Kidney epithelial cell (primary cell): ENCODE measurements at places on chromosomes 16 and 17.

GRCh38 chr16:9203956-9204355 lies 112.5 kb downstream of the HAPSTR1 start:
- no peak for DNase-seq

DNA sequence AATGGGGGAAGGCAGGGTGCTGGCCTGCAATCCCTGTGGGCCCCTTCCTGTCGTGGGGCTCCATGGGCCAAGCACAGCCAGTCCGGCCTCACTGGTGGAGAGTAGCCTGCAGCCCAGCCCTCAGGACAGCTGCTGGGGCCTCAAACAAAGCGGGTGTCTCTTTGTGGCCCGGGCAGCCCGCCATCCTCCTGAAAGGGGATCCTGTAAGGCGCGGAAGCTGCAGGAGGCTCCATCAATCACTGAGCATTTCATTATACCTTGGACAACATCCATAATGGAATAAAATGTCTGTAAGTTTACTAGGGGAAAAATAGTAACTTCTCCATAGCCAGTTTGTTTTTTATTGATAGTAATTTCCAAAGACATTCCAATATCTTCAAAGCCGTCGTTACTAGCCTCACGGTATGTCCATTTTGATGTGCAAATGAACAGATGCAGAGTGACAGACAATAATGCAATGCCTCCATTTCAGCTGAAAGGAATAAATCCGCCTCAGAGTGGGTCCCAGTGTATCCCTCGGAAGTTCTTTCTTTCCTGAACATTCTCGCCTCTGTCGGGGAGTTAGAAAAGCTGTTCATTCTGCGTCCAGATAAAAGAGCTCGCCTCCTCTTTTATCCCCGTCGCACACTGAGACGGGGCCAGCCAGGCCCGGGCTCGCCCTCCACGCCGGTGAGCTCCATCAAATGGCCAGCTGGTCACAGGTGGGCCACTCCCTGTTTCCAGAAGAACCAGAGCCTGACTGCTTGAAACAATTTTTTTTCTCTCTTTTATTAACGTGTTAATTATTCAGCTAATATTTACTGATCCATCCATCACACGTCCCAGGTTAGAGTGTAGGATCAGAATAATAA lies 14.4 kb downstream of the WSCD1 start:
- DNase-seq = no peak

GRCh38 chr17:72270273-72270924 lies 149.6 kb downstream of the SOX9 start:
- DNase-seq = no peak

- no peak for DNase-seq
Observed at GRCh38 chr16:86041807-86042206, 142.8 kb downstream of the IRF8 start.

DNA sequence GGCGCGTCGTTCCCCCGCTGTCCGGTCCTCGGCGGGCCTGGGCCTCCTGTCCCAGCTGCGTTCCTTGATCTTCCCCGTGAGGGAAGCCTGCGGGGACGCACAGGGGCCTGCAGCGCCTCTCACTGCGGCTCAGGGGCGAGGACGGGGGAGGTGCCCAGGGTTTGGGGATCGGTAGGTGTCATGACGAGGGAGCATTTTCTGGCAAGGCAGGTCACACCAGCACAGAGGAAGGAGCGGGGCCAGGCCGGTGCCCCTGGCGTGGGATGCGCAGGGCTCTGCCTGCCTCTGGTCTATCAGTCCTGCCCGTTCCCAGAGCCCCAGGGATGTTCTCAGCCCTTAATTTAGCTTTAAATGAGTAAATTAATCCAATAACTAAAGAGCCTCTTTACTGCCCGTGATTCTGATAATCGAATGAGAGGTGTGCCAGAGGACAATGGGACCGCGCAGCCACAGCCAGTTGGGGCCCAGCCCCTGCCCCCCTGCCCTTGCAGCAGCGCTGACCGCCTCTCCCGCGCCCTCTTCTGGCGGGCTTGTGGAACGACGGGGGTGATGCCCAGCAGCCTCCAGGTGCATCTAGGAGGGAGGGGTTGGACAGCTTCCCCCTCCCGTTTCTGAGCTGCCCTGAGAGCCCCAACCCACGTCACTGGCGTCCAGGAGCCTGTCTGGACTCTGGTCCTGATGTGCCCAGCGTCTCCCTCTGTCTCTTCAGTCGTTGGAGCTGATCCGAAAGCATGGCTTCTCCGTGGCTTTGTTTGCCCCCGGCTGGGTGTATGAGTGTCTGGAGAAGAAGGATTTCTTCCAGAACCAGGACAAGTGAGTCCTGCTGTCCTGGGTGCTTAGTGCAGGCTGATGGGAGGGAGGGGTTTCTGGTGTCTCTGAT lies 7.9 kb downstream of the ENGASE start:
- no peak for DNase-seq

DNA sequence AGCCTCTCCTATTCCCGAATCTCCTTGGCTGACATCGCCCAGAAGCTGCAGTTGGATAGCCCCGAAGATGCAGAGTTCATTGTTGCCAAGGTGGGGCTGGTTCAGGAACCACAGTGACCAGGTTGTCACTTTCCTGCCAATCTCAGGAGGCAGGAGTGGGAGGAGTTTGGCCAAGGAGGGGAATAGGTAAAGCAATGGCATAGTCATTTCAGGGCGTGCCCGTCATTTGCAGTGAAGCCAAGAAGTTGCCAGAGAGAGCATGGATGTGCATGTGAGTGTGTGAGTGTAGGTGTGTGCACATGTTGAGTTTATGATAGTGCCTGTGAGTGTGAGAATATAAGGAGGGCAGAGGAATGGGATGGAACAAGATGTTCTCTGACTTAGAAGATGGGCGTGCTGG lies 14.8 kb downstream of the PSMD3 start:
- DNase-seq = no peak

DNA sequence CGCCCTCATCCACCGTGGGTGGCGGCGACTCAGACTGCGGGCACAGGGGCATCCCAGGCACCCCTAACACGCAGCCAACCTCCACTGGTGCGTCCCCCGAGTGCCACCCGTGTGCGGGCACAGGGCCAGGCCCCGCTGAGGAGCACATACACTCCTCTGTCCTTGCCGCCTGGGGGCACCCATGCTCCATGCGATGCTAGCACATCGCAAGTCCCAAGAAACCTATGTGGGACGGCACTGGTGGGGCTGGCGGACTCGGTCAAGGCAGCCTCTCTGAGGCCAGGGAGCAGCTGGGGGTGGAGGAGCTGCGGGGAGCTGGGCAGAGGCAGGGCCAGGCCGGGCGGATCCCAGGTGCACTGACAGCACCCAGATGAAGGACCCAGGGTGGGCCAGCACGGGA lies 4.0 kb downstream of the ZNF598 start:
- DNase-seq = no peak

DNA sequence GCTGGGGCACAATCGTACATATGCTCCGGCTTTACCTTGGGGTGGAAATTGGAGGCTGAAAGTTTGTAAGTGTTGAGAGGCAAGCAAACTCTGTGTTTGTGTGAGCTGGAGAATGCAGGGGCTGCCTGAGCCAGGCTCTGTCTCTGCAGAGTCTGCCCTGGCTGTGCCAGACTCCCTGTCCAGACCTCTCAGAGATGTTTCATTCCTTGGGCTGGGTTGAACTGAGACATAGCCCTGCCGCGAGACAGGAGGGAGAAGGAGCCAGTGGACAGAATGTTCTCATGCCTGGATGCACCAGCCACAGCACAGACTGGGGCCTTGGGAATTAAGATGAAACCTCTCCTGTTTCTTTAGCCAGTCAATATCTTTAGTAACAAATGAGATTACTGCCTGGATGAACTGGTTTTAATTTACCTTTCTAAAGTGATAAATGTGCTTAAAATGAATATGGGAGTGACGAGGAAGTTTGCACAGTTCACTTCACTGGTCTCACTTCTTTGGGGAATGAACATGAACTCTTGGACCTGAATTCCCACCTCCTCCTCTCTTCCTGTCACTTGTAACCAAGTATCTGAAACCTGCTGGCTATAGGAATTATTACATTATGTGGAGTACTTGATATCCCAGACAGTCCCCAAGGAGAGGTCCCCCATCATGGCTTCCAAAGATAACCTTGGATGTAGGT lies 40.1 kb downstream of the YPEL2 start:
- DNase-seq = no peak

DNA sequence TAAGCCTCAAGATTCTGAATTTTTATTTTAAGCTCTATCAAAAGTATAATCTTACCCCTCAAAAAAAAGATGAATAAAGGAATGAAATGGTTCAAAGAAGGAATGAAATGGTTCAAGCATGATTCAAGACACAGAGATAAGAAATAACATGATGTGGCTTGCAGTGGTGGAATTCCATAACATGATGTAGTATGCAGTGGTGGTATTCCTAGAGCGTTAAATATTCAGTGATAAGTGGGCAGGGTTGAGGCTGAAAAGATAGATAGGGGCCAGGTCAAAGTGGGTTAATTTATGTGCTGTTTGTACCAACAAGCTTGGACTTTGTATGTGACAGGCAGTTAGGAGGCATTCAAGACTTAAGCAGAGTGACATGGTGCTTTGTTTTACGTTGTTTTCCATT lies 29.6 kb downstream of the TNRC6A start:
- no peak for DNase-seq

- no peak for DNase-seq
Observed at GRCh38 chr17:67258821-67259468, 13.9 kb upstream of the HELZ start.

- no peak for DNase-seq
Observed at GRCh38 chr17:36683387-36683786, 82.0 kb downstream of the MRM1 start.

DNA sequence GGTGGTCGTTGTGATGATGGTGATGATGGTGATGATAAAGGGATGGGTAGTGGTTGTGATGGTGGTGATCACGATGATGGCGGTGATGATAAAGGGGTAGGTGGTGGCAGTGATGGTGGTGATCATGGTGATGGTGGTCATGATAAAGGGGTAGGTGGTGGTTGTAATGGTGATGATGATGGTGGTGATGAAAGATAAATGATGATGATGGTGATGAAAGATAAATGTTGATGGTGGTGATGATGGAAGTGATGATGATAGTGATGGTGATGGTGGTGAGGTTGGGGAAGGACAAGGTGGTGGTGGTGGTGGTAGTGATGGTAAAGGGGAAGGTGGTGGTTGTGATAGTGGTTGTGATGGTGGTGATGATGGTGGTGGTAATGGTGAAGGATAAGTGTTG lies 13.9 kb downstream of the CDH5 start:
- DNase-seq = no peak

- no peak for DNase-seq
Observed at GRCh38 chr16:3431779-3432219, 11.5 kb downstream of the ZNF597 start.

DNA sequence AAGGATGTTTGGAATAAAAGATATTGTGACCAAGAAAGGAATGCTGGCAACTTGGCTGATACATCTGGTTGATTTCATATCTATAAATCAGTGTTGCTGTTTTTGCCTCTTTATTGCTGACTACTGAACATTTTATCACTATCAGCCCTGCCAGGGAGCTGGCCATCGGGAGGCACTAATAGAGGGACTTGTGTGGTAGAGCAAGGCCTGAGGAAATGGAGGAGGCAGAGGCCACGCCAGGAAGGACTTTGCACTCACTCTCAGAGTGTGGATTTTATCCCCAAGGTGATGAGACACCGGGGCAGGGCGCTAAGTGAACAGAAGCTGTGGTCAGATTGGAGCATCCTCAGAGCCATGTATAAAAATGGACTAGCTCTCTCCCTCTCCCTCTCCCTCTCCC lies 9.3 kb upstream of the CYB561 start:
- DNase-seq = no peak

DNA sequence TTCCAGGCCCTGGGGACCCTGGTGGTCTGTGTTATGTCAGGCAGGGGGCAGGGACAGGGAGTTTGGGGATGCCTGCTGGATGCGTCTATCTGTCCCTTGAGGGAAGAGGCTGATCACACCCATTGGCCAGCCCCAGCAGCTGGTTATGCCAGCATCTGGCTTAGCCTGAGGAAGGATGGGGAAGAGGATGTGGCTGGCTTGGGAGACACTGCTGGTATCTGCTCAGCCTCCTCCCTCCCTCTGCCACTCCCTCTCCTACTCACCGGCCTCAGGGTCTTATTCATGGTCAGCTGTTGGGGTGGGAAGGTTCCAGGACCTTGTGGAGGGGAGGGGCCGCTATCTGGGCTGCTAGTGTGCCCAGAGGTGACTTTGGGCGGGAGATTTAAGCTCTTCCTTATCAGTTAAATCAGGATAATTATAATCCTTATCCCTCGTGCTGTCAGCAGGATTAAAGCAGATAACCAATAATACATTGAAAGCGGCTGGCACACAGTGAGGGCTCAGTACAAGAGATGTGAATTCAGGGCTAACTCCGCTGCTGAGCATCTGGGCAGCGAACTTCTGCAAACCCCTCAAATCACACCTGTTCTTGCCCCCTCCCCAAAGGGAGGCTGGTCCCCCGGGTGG lies 36.0 kb upstream of the MLKL start:
- DNase-seq = no peak

- DNase-seq = no peak
Observed at GRCh38 chr17:49361129-49361901, 735 bp downstream of the ZNF652 start.

DNA sequence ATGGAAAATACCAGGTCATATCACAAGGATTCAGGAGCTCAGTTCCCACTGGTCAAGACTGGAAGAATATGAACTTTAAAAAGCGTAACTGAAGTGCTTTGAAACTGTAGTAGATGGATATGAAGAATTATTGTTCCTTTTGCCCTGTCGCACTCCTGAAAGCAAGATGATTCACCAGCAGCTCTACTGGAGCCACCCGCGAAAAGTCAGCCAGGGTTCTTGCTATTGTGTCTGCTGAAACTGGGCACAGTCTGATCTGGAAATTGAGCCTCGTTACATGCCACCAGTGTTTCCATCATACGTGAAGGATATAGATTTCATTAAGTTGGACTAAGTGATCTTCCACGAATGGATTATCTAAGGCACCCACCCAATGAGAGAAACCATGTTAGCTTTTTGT lies 16.6 kb downstream of the AP2B1 start:
- DNase-seq = no peak

DNA sequence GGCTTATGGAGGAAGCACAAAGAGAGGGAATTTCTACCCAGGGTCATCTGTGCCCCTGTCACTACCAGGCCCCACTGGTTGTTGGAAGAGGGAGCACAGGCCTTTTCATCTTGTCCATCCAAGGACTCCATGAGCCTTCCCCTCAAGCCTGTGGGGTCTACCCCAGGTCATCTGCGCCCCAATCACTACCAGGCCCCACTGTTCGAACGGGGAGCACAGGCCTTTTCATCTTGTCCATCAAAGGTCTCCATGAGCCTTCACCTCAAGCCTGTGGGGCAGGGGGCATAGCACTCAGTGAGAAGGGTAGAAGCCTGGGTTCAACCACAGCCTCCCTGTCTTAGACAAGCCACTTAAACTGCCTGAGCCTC lies 101.5 kb upstream of the CDH5 start:
- no peak for DNase-seq

GRCh38 chr16:13909872-13910303 lies 10.1 kb upstream of the ERCC4 start:
- peak; percentile 7 for DNase-seq

GRCh38 chr16:21227866-21228265 lies 5.6 kb upstream of the ANKS4B start:
- DNase-seq = no peak

- no peak for DNase-seq
Observed at GRCh38 chr17:61768405-61768804, 94.9 kb downstream of the BRIP1 start.
